ENCODE measurements at places on chromosomes 1 and 21.
A peak's percentile ranks its signal among the peaks of the same experiment; 100 is the strongest.

DNA sequence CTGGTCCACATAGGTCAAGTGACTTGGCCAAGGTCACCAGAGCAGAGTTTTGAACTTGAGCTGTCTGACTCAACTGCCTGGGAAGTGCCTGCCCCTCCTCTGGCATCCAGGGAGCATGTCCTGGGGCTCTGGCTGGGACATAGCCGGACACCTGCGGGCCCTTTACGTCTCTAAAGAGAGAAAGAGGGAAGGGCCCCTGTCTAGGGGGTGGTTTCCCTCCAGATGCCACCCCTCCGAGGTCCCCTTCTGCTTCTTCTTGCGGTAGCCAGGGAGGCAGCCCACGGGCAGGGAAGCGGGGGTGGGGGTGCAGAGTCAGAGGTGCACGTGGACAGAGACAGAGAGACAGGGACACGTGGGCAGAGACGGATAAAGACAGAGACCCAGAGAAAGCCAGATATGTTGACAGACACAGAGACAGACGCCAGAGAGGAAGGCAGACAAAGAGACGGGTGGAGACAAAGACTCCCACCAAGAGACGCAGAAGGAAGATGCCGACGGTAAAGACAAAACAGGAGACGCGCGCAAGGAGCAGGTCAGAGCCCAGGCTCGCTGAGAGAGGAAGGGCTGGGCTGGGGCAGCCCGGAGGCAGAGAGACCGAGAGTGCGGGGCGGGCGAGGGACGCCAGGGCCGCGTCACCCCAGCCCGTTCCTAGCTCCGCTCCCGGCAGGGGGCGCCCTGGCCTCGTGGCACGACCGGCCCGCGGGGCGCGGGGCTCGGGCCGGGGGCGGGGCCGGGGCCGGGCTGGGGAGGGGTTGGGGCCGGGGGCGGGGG lies 458 bp upstream of the ALPL start:
- no peak for DNase-seq

DNA sequence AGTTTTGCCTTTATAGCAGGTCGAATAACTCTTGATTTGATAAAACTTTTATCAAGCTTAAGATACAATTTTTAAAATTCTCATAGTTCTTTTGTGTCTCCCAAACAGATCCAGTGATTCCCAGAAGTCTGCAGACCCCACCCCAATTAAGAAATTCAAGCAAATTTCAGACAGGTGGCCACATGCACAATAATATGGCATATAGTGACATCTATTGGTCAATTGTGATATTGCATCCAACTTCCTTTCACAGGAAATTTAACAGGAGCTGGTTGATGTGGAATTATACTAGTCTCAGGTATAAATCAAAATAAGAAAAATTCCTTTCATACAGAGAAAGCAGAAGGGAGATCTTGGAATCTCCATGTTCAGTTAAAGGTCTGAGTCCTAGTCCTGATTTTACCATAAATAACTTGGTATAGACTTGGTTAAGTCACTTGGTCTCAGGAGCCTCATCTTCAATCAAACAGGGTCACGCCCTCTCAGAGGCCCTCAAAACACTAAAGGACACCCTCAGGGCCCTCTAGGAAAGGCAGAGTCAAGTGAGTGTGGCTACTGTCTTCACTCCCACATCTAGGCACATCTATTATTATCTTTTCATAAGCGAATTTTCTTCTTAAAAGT lies 24.1 kb downstream of the PIGM start:
- no peak for DNase-seq

DNA sequence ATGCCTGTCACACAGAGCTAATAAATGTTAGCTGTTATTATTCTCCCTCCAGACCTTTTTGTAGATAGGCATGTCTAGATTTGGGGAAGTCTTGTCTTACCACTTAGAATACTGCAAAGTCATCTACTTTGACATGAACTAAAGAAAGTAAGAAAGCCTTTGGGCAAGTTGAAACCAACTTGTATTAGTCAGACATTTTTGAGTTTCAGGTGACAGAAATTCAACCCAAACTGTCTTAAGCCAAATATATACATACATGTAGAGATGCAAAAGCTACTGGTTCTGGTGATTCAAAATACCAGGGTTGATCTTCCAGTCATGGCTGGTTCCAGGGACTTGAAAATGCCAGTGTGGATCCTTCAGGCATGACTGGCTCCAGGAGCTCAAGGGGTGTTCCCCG lies 276.8 kb upstream of the TMEM51 start:
- no peak for DNase-seq

DNA sequence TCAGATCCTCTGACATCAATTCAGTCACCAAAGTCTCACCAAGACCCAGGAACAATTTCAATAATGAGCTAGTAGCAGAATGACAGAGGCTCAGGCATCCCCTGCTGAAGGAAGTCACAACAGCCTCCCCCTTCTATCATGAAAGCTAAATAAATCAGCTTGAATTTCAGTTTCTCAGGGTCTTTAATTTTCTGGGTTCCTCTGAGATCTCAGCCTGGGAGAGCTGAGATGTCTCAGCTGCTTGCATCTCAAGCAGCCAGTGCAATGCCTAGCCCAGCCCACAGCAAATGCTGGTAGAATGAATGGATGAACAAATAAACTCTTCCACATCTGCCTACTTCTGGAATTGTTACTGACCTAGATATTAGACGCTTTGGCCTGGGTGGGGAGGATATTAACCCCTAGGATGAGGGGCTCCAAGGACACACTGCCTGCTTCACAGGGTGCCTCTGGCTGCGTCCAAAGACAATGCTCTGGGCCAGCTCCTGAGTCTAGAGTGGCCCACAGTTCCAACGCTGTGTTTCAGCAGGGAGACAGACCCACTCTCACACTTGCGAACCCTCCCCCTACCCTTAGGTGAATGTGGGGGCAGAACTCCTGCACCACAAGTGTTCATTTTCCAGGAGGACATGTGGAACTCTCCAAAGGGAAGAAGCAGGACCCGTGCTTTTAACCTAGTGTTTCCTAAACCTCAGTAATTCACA lies 11.2 kb upstream of the LORICRIN start:
- DNase-seq = no peak

DNA sequence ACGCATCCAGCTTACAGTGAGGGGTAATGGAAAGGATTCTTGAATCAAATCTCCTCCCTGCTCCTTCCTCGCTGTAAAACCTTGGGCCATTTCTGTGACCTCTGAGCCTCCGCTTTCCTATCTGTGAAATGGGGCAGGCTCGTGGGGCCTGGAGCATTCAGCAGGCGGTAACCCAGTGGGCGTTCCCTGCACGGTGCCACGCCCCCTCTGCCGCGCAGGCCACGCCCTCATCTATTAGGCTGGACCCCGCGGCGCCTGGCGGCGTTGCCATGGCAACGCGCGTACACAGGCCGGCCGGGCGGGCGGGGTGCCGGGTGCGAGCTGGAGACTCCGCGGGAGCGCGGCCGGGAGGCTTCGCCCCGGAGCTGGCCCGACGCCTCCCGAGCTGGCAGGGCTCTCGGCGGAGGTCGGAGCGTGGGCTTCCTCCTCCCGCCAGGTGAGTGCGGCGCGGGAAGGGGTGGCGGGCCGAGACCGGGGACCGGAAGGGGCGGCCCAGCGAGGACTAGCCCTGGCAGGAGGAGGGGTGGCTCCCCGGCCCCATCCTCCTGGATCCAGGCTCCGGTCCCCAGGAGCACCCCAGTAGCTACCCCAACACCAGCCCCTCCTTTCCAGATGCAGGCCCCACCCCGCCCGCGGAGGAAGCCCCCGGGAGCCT lies at the start of gene FHAD1:
Gene FHAD1 (plus strand): TSS at position 264 of the 655 bp plus-strand sequence. CDS start 4,562 bp downstream, outside the sequence.
- peak; percentile 57 for DNase-seq

DNA sequence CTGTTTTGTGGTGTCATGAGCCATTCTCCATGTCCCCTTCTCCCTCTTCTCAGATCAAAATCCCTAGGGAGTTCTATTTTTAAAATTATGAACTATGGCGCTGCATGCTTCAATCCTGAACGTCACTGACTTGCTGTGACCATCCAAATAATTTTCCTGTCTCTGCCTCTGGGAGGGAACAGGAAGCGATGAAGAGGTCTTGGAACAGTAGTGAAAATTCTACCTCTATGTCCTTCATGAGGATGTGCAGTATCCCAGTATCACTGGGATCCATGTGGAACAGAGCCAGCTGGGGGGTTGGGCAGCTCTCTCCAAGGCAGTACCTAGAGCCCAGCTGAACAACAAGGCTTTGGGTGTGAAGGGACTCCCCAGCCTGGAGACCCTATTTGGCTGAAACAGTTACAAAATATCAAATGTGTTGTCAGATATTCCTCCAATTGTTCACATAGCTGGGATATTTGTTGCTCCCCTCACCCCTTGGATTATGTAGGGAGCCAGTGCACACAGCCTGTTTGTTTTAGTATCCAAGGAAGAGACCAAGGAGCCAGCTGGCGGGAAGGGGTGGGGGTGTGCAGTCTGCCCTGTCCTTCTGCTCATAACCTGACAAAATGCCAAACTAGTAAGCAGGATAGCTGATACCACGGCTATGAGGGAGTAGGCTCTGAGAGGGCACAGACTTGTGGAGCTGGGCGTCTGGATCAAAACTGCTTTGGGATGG lies 7.6 kb downstream of the DCLRE1B start:
- peak; percentile 79 for DNase-seq

- DNase-seq = peak; percentile 85
Observed at GRCh38 chr1:25107643-25108010, 124.7 kb downstream of the SYF2 start.

- no peak for DNase-seq
Observed at GRCh38 chr1:153661111-153661708, 2.7 kb downstream of the SNAPIN start.

DNA sequence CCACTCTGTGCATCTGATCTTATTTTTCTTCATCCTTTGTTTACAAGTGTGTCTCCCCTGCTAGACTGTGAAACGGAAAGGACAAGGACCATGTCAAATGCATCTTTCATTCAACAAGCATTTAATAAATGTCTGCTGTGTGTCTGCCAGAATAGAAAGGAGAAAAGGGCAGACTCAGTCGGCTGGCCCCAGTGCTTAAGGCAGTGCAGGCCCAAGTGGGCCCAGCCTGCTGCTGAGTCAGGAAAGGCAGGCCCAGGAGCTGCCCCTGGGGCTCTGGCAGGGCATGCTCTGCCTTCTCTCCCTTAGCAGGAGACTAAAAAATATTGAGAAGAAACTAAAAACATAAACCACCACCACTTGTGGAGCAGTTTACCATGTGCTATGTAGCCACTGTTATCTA lies 38.1 kb downstream of the PLEKHA6 start:
- no peak for DNase-seq

- DNase-seq = no peak
Observed at GRCh38 chr1:19387045-19387467, 74.9 kb downstream of the SLC66A1 start.

DNA sequence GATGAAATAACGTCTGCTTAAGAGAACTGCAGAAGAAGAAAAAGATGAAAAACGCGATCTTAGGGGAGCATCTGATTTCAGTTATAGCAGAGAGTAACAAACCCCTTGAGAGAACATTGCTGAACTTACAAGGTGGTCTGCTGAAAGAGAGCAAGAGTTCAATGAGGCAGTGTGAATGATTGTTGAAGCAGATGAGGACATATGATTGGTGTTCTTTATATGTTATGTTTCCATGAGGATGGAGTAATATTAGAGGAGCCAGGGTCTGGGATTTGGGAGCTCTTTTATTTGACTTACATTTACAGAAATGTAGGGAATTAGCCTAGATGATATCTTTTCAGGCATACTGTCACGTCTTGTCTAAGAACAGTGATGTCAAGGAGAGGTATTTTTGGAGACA lies 1302.0 kb downstream of the KCNT2 start:
- DNase-seq = no peak

DNA sequence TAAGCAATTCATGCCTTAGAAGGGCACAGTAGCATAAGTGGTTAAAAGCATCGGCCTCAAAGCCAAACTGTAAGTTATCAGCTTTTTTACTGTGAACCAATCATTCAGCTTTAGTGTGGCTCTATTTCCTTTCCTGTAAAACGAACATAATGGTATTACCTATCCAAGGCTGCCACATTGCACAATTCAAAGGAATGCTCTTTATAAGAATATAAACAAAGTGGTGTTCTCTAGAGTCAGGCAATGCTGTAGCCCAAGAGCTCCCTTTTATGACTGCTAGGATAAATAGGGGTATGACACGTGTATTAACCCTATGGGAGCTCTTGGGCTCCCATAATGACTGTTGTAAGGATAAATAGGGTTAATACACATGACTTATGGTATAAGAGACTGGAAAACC lies 25.4 kb downstream of the INTS7 start:
- DNase-seq = no peak

DNA sequence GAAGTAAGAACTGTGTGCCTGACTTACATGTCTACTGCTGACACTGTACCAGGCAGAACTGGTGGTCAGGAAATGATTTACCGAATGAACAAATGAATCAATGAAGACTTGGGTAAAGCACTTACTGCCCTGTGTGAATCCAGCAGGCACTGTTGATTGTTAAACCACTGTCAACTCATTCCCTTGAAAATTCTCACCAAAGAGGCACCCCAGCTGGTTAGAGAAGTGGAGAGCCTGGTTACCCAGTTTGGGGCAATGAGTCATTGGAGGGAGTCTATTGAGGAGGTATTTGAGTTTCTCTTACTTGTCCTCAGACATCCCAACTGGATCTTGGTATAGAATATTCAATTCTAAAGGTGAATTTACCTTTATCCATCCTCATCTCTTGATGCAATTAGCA lies 34.2 kb downstream of the JUN start:
- no peak for DNase-seq

GRCh38 chr21:31278511-31279130 lies 65.4 kb downstream of the TIAM1 start:
- DNase-seq = peak; percentile 35

DNA sequence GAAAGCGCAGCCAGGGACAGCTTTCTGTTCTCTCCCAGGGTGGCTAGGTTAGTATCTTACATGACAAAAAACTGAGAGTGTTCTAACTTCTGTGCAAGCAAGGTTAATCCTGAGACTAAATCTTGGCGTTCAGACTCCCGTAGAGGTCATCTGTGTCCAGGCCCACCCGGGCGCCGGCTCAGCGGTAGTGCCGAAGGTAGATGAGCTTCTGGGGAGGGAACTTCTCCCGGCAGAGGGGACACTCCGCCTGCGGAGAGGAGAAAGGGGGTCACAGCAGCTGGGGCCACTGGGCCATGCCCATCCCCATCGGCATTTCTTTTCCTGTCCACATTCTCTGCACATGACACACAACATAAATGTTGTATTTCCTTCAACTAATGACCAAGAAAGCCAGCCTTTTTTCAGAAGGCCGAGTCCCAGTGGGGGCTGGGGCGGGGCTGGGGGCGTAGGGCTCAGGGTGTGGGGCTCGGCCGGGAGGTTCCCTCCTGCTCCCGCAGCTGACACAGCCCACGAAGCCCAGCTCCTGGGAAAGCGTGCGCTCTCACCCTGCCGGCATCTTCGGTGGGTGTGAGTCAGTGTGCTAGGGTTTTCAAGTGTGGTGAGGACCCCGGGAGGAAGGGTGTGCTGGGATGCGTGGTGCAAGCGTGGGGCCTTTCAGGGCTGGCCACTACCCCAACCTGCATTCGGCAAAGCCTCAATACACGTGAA lies 6.6 kb downstream of the PEX10 start:
- peak; percentile 45 for DNase-seq

- no peak for DNase-seq
Observed at GRCh38 chr1:8545078-8545477, 227.2 kb downstream of the SLC45A1 start.

GRCh38 chr1:202367271-202367670 lies 18.8 kb downstream of the PPP1R12B start:
- DNase-seq = no peak

GRCh38 chr21:34852448-34852847 lies 183.7 kb downstream of the CLIC6 start:
- no peak for DNase-seq

Data from brain microvascular endothelial cell (primary cell).